ENCODE measurements at places on chromosomes 2 and 18. TPM values are rescaled to one million over a fixed set of nuclear protein-coding genes. Genes with fewer than 3 reads are reported as not detected.

DNA sequence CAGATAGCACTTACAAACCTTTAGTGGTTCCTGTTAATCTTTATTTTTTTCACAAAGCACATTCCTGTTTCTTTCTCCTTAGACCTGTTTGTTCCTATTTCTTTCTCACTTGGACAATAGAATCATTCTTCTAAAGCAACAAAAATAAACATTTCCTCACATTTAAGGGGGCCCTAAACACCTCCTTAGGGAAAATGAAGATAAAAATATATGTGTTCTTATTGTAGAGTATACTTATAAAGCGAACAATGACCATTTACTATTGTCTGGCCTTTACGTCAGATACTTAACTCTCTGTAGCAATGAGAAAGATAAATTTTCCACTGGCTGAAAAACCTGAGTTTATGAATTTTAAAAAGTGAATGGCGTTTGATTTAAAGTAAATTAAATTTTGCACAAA lies 234.6 kb downstream of the TCF4 start:
- no peak for DNase-seq

DNA sequence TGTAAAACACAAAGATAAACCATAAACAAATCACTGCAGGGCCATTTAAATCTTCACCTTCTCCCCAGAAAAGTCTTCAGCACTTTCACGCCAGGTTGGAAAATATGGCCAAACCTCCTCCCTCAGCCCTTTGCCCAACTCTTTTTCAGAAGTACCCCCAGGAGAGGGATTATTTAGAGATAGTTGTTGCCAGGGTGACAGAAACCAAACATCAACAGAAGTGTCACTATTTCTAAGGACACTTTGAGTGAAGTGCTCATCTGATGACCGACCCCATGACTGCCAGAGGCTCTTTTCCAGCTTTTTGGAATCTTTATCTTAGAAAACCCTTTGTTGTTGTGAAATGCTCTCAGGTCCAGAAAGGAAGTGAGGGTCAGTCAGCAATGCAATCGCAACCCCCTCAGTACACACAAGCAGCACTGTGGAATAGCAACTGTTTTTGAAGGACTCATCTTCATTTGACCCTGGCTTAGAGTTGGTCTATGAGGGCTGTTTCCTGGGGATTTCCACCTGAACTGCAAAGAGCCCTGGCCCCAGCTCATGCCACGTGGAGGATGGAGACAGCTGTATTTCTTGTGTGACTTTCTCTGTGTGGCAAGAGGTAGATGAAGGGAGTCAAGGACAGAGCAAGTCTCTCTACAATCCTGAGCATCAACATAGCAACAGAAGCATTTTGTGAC lies 114.0 kb upstream of the STON1 start:
- DNase-seq: no peak

DNA sequence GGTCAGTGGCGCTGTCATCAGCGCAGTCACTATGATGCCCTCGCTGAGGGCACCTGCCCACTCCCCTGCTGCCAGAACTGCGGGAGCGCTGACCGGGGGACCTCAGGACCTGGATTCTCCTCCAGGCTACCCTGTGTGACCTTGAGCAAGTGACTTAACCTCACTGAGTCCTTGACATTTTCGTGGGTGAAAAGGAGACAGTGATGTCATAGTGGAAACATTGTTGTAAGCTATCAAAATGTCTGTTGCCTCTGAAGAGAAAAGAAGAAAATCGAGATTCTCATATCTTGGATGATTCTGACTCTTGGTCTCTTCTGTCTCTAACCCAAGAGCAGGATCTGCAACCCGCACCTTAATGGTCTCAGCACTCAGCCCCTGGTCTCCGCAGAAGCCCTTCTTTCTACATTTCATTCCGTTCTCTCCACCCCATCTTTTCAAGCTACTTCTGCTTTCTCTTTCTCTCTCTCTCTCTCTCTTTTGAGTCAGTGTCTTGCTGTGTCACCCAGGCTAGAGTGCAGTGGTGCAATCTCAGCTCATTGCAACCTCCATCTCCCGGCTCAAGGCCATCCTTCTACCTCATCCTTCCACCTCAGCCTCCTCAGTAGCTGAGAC lies 978 bp upstream of the TUBA4A start:
- peak; percentile 35 for DNase-seq

- DNase-seq: no peak
Observed at GRCh38 chr2:23692851-23693605, 233.9 kb downstream of the ATAD2B start.

DNA sequence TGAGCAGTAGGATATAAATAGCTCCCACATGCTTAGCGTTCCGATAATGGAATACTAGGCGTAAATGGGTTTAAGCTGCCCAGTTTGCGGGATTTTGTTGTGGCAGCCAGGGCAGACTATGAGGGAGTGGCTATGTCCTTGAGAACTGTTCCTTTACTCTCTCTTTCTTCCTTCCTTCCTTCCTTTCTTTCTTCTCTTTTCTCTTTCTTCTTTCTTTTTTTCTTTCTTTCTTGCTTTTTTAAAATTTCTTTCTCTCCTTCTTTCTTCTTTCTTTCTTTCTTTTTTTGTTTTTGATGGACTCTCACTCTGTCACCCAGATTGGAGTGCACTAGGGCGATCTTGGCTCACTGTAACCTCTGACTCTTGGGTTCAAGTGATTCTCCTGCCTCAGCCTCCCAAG lies 9.1 kb upstream of the PRELID3A start:
- DNase-seq: no peak

DNA sequence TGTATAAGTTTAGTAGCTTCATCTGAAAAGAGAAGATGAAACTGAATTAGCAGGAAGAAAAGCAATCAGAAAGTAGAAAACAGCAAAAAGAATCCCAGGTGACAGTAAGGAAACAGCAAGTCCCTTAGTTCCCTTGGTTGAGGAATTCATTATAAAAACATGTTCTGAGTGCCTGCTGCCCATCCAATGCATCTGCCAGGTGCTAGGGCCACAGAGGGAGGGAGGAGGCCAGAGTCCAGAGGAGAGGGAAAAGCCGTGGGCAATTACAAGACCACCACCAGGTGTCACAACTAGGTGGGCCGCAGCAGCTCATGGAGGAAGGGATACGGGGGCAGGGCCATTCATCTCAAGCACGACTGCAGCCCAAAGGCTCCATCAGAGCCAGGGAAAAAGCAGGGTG lies 55.9 kb upstream of the TFCP2L1 start:
- DNase-seq: no peak

LHCGR gene
- not detected for total RNA-seq
